ENCODE measurements at places on chromosomes 6 and 20.

DNA sequence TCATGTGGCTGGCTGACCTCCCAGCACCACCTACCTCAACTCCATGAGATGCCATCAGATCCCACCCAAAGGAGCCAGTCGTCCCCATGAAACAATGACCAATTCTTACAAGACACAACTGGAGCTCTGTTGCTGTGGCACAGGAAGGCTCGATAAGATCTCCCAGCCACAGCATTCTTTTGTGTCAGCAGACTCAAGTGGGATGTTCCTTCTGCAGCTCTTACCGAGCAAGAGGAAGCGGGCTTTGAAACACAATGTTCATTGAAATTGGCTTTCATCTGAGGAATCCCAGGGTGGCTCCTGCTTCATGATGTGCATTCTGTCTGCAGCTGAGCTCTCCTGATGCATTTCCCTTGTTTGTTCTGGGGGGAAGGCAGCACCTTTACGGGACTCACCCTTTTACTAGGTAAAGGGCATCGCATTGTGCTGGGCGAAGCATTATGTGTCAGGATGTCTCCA lies 222.0 kb upstream of the SGK1 start:
- H3K4me3 ChIP-seq = no peak overlapping the region
- DNase-seq = peak; percentile 50
- H3K27me3 ChIP-seq = no peaks in the 10 kb centered on the region
- H3K36me3 ChIP-seq = no peaks in the 10 kb centered on the region

GRCh38 chr6:110331390-110331789 lies 26.8 kb downstream of the METTL24 start:
- DNase-seq = no peak
- no peaks in the 10 kb centered on the region for H3K27me3 ChIP-seq
- H3K27ac ChIP-seq = no peak overlapping the region
- H3K36me3 ChIP-seq = no peaks in the 10 kb centered on the region
- peaks cover 20% of the 10 kb centered on the region for H3K4me1 ChIP-seq
- H3K4me3 ChIP-seq = no peak overlapping the region

- no peak overlapping the region for H3K27ac ChIP-seq
- peaks cover 12% of the 10 kb centered on the region for H3K4me1 ChIP-seq
- no peak overlapping the region for H3K4me3 ChIP-seq
- H3K27me3 ChIP-seq = no peaks in the 10 kb centered on the region
These were observed 46.8 kb downstream of the THEMIS start for GRCh38 chr6:127854009-127854408.

DNA sequence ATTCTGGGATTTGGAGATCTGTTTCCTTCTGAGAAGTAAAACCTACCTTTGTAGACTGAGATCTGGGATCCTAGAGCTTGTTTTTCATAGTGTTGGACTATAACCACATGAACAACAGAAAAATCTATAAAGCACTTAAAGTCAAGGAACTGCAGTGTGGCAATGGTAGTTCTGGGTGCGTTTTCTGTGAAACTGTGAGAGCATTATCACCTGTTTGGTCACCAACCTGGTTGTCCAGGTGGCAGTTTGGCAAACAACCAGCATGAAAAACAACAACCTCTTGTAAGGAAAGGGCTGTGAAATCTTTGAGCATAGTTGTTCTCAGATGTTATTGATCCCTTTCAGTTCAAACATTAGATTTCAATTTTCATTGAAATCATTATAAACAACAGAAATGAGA lies 215.8 kb upstream of the CITED2 start:
- no peak overlapping the region for H3K4me3 ChIP-seq
- no peak overlapping the region for H3K27ac ChIP-seq
- H3K4me1 ChIP-seq = no peaks in the 10 kb centered on the region
- no peaks in the 10 kb centered on the region for H3K27me3 ChIP-seq
- no peaks in the 10 kb centered on the region for H3K36me3 ChIP-seq
- no peak for DNase-seq

- no peak for DNase-seq
- no peaks in the 10 kb centered on the region for H3K4me1 ChIP-seq
- H3K4me3 ChIP-seq = no peak overlapping the region
- no peaks in the 10 kb centered on the region for H3K36me3 ChIP-seq
These were observed 13.7 kb downstream of the RAET1E start for GRCh38 chr6:149884215-149884614.

DNA sequence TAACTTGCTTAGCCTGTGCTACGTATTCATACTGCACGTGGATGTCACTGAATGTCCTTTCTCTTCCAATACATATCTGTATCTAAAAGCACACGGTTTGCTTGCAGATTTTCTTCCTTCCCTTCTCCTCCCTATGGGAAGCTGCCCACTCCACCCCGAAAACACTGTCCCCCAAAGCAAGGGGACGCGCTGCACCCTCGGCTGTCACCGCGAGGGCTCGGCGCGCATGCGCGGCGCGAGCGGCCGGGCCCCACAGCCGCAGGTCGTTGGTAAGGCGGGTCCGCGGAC lies 659 bp downstream of the TMX4 start:
- peaks cover 6% of the 10 kb centered on the region for H3K4me1 ChIP-seq
- DNase-seq = peak; percentile 57
- peak overlapping the region; percentile 75 for H3K4me3 ChIP-seq

- no peaks in the 10 kb centered on the region for H3K4me1 ChIP-seq
- no peak for DNase-seq
- H3K4me3 ChIP-seq = no peak overlapping the region
- H3K36me3 ChIP-seq = no peaks in the 10 kb centered on the region
These were observed 179.5 kb downstream of the ADAT2 start for GRCh38 chr6:143271024-143271423.

- no peak for DNase-seq
- peaks cover 15% of the 10 kb centered on the region for H3K4me1 ChIP-seq
- peaks cover 8% of the 10 kb centered on the region for H3K36me3 ChIP-seq
- H3K27me3 ChIP-seq = no peaks in the 10 kb centered on the region
These were observed 48.3 kb downstream of the TRERF1 start for GRCh38 chr6:42403421-42403820.

All from thymus (tissue), 14 donors.